ENCODE measurements at places on chromosomes 16 and 17. TPM values are rescaled to one million over a fixed set of nuclear protein-coding genes. Genes with fewer than 3 reads are reported as not detected.

DNA sequence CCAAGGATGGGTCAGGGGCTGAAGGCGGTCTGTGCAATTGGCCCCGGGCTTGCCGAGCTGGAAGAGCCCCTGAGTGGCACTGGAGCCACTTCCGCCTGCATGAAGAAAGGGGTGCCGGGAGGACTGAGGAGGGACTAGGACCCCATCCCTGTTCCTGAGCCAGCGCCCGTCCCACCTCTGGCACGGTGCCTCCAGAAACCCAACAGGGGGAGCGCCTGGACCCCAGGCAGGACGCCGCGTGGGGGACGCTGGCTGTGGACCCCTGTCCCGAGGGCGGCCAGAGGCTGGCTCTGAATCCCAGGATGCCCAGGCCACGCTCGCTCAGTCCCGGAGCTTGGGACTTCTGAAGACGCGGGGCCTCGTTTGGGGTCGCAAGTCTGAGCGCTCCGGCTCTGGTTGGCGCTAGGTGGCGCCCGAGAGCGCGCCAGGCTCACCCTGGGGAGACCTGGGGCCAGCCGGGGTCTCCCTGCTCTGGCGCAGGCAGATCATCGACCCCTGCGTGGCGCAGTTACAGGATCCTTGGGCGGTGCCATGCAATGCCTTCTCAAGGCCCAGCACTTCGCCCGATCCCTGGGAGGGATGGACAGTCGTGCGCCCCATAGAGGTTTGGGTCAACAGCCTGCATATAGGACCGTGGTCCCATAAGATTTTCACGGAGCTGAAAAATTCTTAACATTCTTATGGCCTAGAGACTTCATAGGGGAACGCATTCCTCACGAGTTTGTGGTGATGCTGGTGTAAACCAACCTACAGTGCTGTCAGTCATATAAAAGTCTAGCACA is 58.5 kb upstream of the CREBBP start:
- H3K27ac ChIP-seq: no peak overlapping the region
- peaks cover 4% of the 10 kb centered on the region for H3K4me1 ChIP-seq
- H3K4me3 ChIP-seq: no peak overlapping the region
- H3K36me3 ChIP-seq: no peaks in the 10 kb centered on the region

DNA sequence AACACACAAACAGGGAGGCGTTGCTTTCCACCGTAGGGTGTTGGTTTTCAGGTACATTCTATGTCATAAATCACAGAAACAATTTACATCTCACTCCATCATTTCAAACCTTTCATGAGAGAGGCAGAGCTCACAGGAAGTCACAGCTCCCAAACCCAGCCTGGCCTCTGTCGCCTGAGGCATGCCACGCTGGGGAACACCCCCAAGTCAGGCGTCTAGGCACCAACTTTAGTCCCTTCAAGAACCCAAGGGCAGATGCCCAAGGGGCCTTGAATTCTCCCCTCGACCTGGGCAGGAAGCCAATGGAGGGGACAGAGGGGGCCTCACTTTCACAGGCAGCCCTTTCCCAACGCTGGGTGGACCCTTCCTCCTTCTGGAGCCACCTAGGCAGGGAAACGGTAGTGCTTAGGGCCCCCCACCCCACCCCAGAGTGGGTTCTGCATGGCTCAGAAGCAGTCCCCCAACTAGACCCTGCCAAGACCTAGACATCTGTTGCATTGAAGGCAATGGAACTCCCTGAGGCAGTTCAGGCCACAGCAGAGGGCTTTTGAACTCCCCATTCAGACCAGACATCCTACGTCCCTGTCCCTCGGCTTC is 10.6 kb downstream of the TBX4 start:
- H3K36me3 ChIP-seq: no peaks in the 10 kb centered on the region
- no peak overlapping the region for H3K27ac ChIP-seq

DNA sequence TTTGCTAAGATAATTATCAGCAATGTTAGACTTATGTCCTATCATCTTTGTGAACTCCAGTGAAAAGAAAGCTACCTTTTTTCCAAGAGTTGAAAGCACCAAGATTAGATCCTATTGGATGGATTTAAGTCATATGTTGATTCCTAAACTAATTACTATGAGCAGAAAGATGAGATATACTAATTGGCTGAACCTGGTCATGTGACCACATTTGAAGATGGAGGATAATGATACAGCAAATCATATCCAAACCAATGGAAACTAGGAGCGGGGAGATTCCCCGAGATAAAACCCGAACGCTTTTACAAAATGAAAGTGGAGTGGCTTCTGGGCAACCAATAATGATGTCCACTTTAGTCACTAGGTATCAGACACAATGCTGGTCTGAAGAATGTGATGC is 1060.2 kb upstream of the EEF2KMT start:
- H3K27me3 ChIP-seq: no peaks in the 10 kb centered on the region
- no peaks in the 10 kb centered on the region for H3K4me1 ChIP-seq
- no peak overlapping the region for H3K27ac ChIP-seq
- H3K4me3 ChIP-seq: no peak overlapping the region

Gene ADGRG1
- total RNA-seq: 2.9 TPM

DNA sequence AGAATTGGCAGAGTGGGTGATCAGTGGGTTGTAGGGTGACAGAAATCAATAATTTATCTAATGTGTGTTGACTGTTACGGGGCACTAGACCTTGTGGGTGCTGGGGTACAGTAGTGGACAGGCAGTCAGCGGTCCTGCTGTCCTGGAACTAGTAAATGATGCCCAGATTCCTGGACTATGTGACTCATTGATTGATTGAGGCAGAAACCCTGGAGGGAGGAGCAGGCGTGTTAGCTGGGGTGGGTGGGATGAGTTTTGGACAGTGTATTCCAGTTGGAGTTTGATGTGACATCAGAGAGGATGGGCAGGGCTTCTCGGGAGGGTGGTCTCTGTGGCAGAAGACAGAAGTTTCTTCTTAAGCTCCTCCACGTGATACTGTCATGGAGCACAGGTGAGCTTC is 24.4 kb downstream of the PRMT7 start:
- peak overlapping the region; percentile 63 for H3K27ac ChIP-seq
- H3K4me1 ChIP-seq: peaks cover 21% of the 10 kb centered on the region
- H3K27me3 ChIP-seq: no peaks in the 10 kb centered on the region

Gene GAST
- not detected for total RNA-seq

DNA sequence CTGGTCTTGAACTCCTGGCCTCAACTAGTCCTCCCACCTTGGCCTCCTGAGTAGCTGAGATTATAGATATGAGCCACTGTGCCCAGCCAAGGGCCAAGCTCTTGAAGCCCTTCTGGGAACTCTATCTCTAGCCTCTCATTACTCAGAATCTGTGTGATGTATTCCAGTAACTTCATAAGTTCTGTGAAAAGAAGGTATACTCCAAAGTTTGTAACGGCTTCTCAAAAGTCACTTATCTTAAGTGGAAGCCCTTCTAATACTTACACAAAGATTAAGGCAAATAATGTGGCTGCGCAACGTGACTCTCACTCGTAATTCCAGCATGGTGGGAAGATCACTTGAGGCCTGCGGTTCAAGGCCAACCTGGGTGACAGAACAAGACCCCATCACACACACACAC is 19.1 kb upstream of the ATP6V0C start:
- no peak overlapping the region for H3K4me3 ChIP-seq
- H3K27me3 ChIP-seq: no peaks in the 10 kb centered on the region
- no peaks in the 10 kb centered on the region for H3K36me3 ChIP-seq
- H3K4me1 ChIP-seq: no peaks in the 10 kb centered on the region
- DNase-seq: no peak

Gene ZNF19
- 3.2 TPM for total RNA-seq

Gene PYDC1
- total RNA-seq: not detected

Gene APRT
- total RNA-seq: 86.2 TPM

- H3K27ac ChIP-seq: no peak overlapping the region
- H3K4me1 ChIP-seq: no peaks in the 10 kb centered on the region
- H3K4me3 ChIP-seq: no peak overlapping the region
- H3K27me3 ChIP-seq: peaks cover 16% of the 10 kb centered on the region
- H3K36me3 ChIP-seq: no peaks in the 10 kb centered on the region
- no peak for DNase-seq
Observed at GRCh38 chr16:13873835-13874438, 46.0 kb upstream of the ERCC4 start.

DNA sequence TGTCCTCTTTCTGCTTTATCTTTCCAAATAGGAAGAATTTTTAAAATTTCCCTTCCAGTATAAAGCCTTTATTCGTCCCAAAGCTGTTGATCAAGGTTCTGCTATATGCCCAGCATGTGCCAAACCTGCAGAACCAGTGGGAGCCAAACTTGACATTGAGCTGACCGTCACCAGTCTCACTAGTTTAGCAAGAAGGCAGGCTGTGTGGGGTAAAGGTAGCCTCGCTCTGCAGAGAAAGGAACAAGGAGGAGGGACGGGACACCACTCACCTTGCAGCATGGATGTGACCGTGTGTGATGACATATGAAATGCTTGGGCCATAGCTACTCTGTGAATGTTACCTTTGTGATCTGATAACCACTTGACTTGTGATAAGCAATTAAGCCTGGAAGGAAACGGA is 392.2 kb downstream of the CPPED1 start:
- no peak for DNase-seq
- H3K4me3 ChIP-seq: no peak overlapping the region
- H3K36me3 ChIP-seq: no peaks in the 10 kb centered on the region
- H3K27ac ChIP-seq: no peak overlapping the region
- H3K27me3 ChIP-seq: no peaks in the 10 kb centered on the region

Gene TBX21
- total RNA-seq: 16.0 TPM

Gene RTN4RL1
- 0.19 TPM for total RNA-seq

Gene ANKRD11
- total RNA-seq: 178 TPM

Gene FBXW10B
- 0.44 TPM for total RNA-seq

GRCh38 chr17:1606352-1606985 is 22.2 kb downstream of the SLC43A2 start:
- DNase-seq: no peak
- no peak overlapping the region for H3K27ac ChIP-seq
- H3K4me3 ChIP-seq: no peak overlapping the region
- H3K4me1 ChIP-seq: no peaks in the 10 kb centered on the region
- H3K27me3 ChIP-seq: no peaks in the 10 kb centered on the region

Gene XPO6
- total RNA-seq: 237 TPM

Gene GJC1
- total RNA-seq: 1.1 TPM

- no peak for DNase-seq
- H3K4me1 ChIP-seq: no peaks in the 10 kb centered on the region
- no peak overlapping the region for H3K27ac ChIP-seq
- no peak overlapping the region for H3K4me3 ChIP-seq
- no peaks in the 10 kb centered on the region for H3K36me3 ChIP-seq
- H3K27me3 ChIP-seq: no peaks in the 10 kb centered on the region
Observed at GRCh38 chr16:54648575-54648974, 282.1 kb upstream of the IRX5 start.

- H3K4me3 ChIP-seq: peak overlapping the region; percentile 95
- peaks cover 21% of the 10 kb centered on the region for H3K36me3 ChIP-seq
- H3K4me1 ChIP-seq: peaks cover 43% of the 10 kb centered on the region
- DNase-seq: peak; percentile 17
- no peaks in the 10 kb centered on the region for H3K27me3 ChIP-seq
Observed at GRCh38 chr16:23557779-23558702, 514 bp downstream of the UBFD1 start.

Gene TPPP3
- total RNA-seq: not detected

Gene NDEL1
- 65.5 TPM for total RNA-seq

GRCh38 chr17:7650509-7651096 is at the start of gene ATP1B2:
Gene ATP1B2 (plus strand): TSS chr17:7650926. CDS start chr17:7651519, 593 bp downstream.
- H3K27ac ChIP-seq: peak within 1 kb of the TSS; percentile 41
- H3K4me1 ChIP-seq: peaks cover 17% of the 10 kb centered on the region
- H3K27me3 ChIP-seq: peaks cover 47% of the 10 kb centered on the region
- H3K36me3 ChIP-seq: no peaks in the 10 kb centered on the region
- DNase-seq: peak; percentile 76

Gene HERPUD1
- 81.3 TPM for total RNA-seq

Gene CD79B
- total RNA-seq: 34.6 TPM

DNA sequence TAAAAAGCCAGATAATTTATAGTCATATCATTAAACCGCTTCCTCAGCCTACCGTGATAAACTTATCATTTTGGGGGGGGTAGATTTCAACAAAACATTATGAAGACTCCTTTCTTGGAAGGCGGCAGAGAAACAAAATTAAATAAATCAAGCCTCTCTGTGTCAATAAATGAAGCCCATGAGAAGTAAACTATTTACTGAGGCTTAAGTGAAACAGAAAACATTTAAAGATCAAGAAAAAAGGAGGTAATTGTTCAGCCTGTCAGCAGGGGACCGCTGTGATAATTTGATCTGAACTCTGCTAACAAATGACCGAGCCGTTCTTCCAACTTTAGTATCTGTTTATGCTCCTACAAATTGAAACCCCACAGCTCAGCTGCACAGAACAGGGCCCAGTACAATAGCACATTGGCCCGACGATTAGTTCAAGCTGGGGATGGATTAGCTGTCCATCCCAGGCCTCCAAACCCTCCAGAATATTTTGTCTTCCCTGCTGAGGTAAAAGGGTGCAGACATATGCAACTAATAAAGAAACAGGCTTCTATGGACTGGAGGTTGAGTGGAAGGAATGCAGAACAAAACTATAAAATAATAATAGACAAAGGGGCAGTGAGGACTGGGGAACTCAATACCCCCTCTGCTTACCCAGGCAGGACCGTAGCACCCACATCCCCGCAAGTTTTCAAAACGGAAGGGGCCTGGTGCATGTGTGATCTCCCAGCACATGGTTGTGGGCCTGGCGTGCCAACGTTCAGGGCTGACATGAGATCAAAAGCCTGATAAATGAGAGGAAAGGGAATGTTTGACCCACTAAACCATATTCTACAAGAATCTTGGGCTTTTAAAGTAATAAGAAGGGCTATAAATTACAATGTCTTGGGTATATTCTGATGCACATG is 298.1 kb upstream of the IRX5 start:
- H3K27me3 ChIP-seq: no peaks in the 10 kb centered on the region
- DNase-seq: no peak
- no peak overlapping the region for H3K4me3 ChIP-seq
- H3K4me1 ChIP-seq: no peaks in the 10 kb centered on the region
- no peak overlapping the region for H3K27ac ChIP-seq

GRCh38 chr16:56428091-56428490 is 2.7 kb upstream of the AMFR start:
- DNase-seq: no peak
- H3K27ac ChIP-seq: no peak overlapping the region
- H3K36me3 ChIP-seq: peaks cover 24% of the 10 kb centered on the region

GRCh38 chr17:1211287-1211686 is 31.5 kb upstream of the ABR start:
- no peak for DNase-seq
- no peak overlapping the region for H3K27ac ChIP-seq
- peaks cover 8% of the 10 kb centered on the region for H3K27me3 ChIP-seq

- H3K27me3 ChIP-seq: no peaks in the 10 kb centered on the region
- H3K27ac ChIP-seq: peak overlapping the region; percentile 36
- no peak for DNase-seq
Observed at GRCh38 chr16:87847785-87848675, 21.3 kb downstream of the SLC7A5 start.

GRCh38 chr17:1147664-1148063 is 32.1 kb downstream of the ABR start:
- peak overlapping the region; percentile 60 for H3K27ac ChIP-seq
- H3K27me3 ChIP-seq: no peaks in the 10 kb centered on the region
- no peaks in the 10 kb centered on the region for H3K4me1 ChIP-seq
- no peak overlapping the region for H3K4me3 ChIP-seq
